Stimulated activated CD8-positive, alpha-beta memory T cell treated with anti-CD3 and anti-CD28 coated beads, Interleukin-7, amount 100 ng/mL, for 4 hours (primary cell): ENCODE measurements at places on chromosomes 2 and 18.
A peak's percentile ranks its signal among the peaks of the same experiment; 100 is the strongest.

- DNase-seq: no peak
Observed at GRCh38 chr2:240742602-240743095, 51.0 kb downstream of the AQP12A start.

GRCh38 chr2:98564541-98565132 is 43.7 kb downstream of the COA5 start:
- no peak for DNase-seq

DNA sequence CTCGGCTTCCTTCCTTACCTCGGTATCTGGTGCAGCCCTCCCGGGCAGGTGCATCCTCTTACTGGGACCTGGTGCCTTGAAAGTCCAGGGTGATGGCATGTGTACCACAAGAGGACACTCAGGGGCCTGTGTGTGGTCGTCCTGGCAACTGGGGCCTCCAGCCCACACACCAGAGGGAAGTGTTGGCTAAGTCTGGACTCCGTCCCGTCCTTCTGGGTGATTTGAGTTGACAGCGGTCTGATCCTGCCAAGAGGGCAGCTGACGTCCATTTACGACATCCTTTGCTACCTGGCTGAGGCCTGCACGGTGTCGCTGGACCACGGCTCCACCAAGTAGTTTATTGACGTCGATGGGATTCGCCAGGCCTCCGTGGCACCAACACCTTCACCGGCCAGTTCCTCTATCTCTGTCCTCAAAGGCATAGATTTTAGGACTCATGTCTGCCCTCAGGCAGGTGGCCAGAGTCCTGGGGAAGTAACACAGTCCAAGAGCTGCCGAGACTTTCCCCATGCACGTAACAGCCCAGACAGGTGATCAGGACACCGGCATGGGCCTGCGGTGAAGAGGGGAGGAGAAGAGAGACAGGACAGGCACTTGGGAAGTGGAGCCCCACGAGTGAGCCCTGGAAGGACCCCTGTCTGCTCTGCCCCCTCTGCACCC is 186.0 kb upstream of the HDAC4 start:
- DNase-seq: no peak

- no peak for DNase-seq
Observed at GRCh38 chr2:8421658-8422449, 260.0 kb upstream of the ID2 start.

GRCh38 chr2:171149986-171150693 is 10.6 kb downstream of the TLK1 start:
- DNase-seq: no peak

DNA sequence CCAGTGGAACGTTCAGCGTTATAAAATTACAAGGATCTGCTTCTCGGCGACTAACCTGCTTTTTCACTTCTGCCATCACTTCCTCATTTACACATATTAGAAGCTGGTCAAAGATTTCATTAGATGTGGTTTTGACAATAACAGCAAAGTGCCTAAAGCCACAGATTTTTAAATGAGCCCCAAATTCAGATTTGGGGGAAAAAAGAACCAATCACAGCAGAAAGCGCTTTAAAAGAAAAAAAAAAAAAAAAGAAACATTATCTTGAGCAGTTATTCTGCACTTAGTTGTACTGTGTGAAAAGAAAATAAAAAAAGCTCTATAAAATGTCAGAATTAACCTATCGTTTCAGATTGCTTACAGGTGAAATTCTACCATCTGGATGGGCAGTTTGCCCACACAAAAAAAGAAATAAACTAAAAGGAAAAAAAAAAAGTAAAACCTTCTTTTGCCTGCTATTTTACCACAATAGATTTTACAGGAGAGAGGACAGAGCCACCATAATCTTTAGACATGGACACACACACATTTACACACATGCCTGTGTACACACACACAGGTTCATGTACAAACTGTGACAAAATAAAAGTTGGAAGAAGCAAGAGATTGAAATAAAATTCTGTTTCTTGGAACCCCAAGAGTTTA is 167.2 kb downstream of the TCF4 start:
- no peak for DNase-seq

DNA sequence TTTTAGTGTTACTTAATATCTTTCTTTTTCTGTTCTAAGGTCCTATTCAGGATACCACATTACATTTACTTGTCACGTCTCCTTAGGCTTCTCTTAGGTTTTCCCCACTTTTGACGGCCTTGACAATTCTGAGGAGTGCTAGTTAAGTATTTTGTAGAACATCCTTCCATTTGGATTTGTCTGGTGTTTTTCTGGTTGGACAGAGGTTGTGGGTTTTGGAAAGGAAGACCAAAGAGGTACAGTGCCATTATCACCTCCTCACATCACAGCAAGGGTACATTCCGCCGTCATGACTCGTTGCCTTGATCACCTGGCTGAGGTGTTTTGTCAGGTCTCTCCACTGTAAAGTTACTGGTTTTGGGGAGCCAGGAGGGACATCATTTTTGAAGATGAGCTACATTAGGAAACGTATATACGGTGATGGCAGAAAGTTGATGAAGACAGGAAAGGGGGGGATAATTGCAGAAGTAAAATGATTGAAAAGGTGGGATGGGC is 88.4 kb upstream of the TMEM247 start:
- no peak for DNase-seq

DNA sequence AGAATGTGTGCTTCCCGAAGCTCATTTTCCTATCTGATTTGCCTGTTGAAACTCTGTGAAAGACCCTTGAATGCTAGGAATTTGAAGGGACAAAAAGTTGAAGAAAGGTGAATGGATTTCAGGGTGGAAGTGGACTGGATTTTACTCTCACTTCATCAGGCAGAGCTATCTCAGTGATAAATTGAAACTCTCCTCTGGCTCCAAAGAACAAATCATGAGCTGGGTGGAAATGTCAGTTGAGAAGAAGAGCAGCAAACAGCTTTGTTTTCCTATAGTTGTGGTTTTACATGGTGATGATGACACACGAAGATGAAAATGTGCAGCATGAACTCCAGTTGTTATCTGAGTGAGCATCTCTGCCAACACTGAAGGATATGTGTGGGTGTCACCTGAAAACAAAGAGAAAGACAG is 34.4 kb downstream of the CD28 start:
- DNase-seq: no peak

DNA sequence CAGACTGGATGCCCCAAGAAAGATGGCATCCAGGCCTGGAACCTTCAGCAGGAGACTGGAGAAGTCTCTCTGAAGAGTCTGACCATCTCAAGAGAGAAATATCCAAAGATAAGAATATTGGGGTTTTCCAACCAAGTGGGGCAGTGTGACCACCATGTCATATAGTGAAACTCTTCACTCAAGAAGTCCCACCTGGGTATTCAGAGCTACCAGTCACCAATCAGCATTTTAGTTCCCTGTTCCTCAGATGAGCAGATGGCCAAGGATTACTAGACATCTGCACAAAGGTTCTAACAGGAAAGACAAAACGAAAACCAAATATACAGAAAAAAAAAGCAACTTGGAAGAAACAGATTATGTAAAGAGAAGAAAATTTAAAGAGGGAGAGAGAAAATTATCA is 38.5 kb upstream of the CXCR4 start:
- no peak for DNase-seq

GRCh38 chr2:6928452-6928851 is 11.2 kb downstream of the RNF144A start:
- no peak for DNase-seq

DNA sequence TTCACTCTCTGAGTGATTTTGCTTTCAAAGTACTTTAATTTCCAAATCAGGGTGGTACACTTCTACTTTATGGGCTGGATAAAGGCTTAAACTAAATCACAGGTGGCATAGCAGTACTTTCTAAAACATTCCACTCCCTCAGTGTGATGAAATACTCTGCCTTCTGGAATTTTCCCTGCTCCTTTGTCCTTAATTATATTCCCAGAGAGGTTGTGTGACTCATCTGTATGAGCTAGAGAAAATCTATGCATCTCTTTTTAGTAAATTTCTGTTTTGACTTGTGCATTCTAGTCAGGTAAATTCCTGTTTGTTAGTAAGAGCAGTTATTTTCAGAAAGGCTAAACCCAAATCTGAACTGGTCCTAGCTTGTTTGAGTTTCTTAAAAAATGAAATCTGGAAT is 29.0 kb upstream of the PLA2R1 start:
- no peak for DNase-seq

GRCh38 chr2:174593574-174594203 is 3.9 kb downstream of the WIPF1 start:
- DNase-seq: peak; percentile 52

- no peak for DNase-seq
Observed at GRCh38 chr18:60019463-60019840, 119.7 kb downstream of the PMAIP1 start.

GRCh38 chr2:8676191-8676920 is 5.5 kb upstream of the ID2 start:
- no peak for DNase-seq

DNA sequence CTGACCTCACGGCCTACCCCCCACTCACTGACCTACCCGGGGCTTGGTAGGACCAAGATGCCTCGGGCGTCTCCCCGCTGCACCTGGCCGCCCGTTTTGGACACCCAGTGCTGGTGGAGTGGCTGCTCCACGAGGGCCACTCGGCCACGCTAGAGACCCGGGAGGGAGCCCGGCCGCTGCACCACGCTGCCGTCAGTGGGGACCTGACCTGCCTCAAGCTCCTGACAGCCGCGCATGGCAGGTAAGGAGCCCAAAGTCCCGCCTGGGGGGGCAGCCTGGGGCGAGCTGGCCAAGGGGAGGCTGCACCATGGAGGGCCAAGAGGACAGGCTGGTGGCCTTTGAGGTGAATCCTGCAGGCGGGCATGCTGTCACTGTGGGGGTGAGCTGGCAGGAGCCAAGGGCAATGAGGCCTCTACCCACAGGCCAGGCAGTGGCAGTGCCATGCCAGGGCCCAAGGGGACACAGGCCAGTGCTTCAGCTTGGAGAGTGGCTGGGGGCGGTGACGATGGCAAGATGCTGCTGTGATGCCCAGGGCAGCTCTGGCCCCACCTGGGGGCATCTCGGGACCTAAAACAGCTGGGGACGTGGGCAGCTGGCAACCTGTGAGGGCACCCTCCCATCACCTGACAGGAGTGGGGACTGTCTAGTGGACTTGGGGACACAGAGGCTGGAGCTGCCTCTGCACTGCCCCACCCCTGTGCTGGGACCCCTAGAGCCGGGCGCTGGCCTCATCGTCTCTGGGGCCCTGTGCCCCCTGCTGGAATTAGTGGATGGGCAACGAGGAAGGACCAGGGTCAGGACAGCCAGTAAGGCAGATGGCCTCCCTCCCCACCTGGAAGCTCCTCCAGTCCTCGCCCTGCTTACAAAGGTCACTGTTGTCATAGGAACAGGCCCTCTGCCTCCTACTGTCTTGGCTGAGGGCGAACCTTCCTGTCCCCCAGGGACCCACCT is 2.0 kb downstream of the ESPNL start:
- no peak for DNase-seq

GRCh38 chr2:74910245-74910644 is 48.2 kb upstream of the POLE4 start:
- DNase-seq: no peak

GRCh38 chr2:131408207-131408606 is 44.2 kb upstream of the RAB6D start:
- no peak for DNase-seq

- no peak for DNase-seq
Observed at GRCh38 chr2:205218056-205218455, 464.2 kb upstream of the NRP2 start.

GRCh38 chr18:5582076-5582475 is 38.3 kb upstream of the EPB41L3 start:
- DNase-seq: no peak

GRCh38 chr2:236554629-236555282 is 14.9 kb upstream of the ACKR3 start:
- DNase-seq: no peak

- no peak for DNase-seq
Observed at GRCh38 chr2:218853766-218854165, 5.8 kb upstream of the WNT6 start.

DNA sequence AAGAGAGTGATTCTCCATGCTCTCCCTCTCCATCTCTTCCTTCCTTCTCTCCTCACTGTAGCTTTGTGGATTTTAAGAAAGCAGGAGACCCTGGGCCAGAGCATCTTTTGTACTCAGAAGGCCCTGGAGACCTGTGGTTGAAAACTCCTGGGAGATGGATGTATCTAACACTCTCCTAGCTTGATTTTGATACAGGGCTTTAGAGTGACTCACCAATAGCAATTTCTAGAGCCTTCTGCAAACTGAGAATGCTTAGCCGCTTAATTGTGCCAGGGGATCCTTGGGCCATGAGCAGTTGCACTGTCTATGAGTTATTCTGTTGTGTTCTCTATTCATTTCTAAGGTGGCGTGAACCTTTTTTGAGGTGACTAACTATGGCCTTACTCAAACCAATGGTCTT is 17.7 kb downstream of the HOXD1 start:
- no peak for DNase-seq

GRCh38 chr2:229153951-229154350 is 117.1 kb downstream of the PID1 start:
- DNase-seq: no peak

DNA sequence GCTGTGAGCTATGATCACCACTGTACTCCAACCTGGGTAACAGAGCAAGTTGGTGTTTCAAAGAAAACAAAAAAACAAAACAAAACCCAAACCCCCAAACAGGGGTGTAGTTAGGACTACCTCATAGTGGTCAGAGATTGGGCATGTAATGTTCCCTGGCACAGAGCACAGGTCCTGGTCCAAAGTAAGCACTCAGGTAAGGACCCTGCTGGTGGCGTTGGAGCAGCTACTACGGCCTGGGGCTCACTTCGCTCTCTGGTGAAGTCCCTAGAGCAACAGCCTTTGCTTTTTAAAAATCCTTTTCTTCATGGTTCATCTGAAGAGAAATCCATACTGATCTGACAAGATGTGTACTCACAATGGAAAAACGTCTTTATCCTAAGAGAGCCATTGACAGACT is 130.4 kb downstream of the ZNF236 start:
- no peak for DNase-seq

- no peak for DNase-seq
Observed at GRCh38 chr18:58716060-58716756, 44.9 kb downstream of the MALT1 start.

DNA sequence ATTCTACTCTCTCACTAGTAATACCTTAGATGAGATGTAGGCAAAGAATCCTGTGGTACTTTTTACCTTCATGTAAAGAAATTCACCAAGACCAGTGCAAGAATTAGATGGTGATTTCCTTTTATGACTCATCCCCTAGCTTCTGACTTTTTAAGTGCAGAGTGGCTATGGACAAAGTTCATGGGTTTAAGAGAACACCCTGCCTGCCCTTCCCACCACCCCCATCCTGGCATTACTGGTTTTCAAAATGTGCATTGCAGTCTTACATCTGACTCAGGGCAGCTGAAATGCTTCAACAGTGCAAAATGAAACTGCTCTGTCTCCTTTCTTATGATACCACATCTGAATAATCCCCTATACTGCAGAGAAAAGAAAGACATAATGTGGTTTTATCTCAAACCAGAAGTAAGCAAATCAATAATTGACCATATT is 22.6 kb downstream of the MAIP1 start:
- DNase-seq: no peak

DNA sequence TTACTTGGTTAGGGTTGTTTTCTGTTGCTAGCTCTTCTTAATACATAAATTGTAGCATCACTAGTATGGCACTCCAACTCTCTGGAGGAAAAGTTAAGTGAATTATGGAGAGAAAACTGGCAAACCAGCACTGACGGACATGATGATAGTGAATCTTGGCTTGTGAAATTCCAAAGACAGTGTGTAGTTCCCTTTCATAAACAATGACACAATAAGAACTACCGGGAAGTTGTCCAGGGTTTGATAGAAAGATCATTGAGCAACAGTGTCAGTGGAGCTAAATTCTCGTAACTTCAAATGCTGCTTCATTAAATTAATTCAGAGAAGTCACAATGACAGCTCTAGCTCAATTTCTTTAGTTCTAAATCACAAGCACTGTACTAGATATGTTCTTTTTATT is 66.5 kb downstream of the RIT2 start:
- no peak for DNase-seq
